8988T (cell line): ENCODE measurements at places on chromosomes 16 and 17.

DNA sequence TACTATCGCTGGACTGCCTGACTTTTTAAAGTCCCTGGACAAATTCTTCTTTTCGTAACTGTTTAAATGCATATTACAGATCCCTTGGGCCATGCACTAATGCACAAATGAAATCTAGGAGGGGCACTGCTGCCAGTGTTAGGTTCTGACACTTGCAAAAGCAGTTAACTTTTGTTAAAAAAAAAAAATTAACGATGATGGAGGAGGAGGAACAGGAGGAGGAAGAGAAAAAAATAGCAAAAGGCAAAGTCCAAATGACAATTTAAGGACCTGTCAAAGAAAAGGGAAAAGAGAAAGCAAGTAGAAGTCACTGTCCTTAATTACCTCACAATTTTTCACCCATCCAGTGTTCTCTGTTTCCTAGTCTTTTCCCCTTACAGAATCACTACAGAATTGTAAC is 97.8 kb upstream of the CORO6 start:
- DNase-seq, result no peak

GRCh38 chr16:84922351-84923120 is 88.8 kb downstream of the ZDHHC7 start:
- no peak for DNase-seq

- no peak for DNase-seq
These were observed 119.0 kb downstream of the SNX29 start for GRCh38 chr16:12095275-12096156.

DNA sequence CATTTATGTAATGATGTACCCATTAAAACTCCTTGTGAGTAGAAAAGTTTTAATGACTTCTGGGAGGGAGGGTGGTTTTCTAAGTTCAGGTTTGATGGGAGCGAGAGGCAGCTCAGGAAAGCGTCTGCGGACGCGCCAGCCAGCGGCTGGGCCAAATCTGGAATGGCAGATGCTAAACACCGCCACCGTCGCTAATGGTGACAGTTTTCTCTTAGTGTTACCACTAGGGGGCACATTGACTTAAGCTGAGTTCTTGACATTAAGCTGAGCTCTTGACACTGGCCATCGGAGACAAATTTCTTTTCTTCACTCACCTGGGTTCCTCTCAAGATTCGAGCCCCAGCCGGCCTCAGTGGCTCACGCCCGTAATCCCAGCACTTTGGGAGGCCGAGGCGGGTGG is 6.7 kb downstream of the TRPV1 start:
- DNase-seq, result no peak

- no peak for DNase-seq
These were observed 56.7 kb upstream of the NOG start for GRCh38 chr17:56536766-56537165.

DNA sequence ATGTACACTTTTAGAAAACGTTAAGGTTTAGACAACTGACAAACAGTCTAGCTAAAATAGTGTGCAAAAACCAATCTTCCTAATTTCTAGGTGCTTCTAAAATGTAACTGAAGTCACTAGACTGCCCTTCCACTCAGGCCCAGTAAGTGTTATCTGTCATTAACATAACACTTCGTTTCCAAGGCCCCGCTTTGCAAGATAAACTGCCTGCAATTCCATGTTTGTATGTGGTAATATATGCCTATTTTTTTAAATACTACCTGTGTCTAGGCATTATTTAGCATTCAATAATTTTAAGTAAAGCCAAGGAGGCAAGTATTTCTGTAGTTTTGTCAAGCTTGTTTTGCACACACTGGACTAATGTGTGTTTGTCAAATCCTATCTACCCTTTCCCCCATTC is 3.2 kb downstream of the USP32 start:
- no peak for DNase-seq

GRCh38 chr17:16272111-16272840 is 55.3 kb downstream of the PIGL start:
- DNase-seq, result no peak

DNA sequence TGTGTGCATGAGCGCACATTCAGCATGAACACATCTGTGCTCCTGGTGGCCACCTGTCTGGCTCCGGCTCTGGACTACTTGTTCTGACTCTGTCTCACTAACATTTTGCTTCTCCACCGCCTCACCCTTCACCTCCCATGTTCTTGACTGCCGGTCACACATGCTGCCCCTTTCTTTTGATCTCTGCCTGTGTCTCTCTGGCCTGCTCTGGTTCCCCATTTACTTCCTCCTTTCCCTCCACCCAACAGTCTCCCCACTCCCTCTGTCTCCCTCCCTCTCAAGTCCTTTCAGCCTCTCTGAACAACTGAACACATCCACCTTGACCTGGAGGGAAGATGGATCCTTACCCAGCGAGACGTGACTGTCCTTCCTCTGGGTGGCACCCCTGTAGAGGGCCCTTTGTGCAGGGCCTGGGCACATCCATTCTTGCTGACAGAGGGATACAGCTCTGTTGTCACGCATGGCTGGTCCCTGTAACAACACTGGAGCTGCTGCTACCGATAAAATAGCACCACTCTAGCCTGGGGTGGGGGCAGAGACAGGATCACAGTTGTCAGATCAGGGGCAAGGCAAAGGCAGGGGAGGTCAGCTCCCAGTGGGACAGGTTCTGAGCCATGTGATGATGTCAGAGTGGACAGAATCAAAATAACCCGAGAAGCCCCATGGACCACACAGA is 11.0 kb downstream of the ZSCAN32 start:
- DNase-seq, result no peak

GRCh38 chr17:6556121-6557039 is at the start of gene PITPNM3:
TSS of gene PITPNM3 (minus strand) at chr17:6556555. CDS start at chr17:6556406, 149 bp downstream.
- DNase-seq, result no peak

- no peak for DNase-seq
These were observed 8.0 kb downstream of the CDR2 start for GRCh38 chr16:22366371-22366770.

- DNase-seq, result no peak
These were observed 1.8 kb upstream of the APOH start for GRCh38 chr17:66230922-66231591.

DNA sequence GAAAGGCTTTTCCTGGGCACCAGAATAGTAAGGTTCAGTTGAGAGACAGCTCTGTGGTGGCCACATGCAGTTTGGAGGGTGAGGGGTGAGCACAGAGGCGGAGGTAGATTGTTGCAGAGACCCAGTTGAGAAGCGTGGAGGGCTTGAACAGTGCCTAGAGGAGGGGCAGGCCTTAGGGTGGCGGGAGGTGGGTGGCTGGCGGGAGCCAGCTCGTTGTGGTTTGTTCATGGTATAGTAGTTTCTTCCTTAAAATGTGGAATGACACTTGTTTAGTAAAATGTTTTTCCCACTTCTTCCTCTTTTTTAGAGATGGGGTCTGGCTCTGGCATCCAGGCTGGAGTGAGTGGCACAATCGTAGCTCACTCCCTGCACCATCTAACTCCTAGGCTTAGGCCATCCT is 14.2 kb downstream of the USP10 start:
- DNase-seq, result no peak

DNA sequence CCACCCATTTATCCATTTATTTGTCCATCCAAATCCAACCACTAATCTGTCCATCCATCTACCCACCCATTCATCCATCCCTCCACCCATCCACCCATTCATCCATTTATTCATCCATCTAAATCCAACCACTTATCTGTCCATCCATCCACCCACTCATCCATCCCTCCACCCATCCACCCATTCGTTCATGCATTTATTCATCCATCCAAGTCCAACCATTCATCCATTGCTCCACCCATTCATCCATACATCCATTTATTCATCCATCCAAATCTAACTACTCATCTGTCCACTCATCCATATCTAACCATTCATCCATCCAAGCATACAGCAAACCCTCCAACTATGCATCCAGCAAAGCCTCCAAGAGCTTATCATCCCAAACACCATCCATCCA is 267.3 kb downstream of the XYLT1 start:
- no peak for DNase-seq

DNA sequence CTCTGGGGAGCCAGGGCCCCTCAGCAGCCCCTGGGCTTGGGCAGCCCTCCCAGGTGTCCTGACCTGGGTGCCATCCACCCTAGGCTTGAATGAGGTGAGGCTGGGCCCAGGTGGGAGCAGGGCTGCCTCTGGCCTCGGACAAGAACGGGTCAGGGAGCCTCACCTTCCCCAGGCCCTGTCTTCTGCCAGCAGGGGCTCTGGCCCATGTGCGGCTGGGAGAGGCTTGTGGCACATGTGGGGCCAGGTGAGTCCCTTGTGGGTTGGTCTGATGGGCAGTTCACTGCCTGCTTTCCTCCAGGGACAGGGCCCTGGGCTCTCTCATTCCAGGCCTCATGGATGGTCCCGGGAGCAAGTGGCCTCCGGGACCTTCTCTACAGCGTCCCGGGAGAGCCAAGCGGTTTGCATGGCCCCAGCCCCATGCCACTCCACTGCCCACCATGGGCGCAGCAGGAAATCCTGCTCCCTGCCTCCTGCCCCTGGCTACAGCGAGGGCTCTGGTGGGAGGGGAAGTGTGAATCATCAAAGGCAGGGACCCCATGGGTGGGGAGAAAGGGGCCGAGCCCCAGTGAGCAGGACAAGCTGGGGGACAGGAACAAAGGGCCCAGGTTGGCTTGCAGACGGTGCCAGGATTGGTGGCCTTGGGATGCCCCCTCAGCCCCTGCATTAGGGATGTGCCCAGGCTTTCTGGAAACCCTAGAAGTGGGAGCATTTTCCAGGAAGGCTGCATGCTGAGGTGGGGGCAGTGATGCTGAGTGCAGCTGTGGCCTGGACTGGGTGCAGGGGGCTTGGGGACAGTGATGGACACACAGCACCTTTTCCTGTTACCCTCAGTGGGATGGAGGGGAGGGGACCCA is 12.2 kb downstream of the VASN start:
- no peak for DNase-seq

- DNase-seq, result no peak
These were observed 32.9 kb downstream of the MAP2K4 start for GRCh38 chr17:12053552-12053951.

- DNase-seq, result no peak
These were observed 6.5 kb downstream of the DLX4 start for GRCh38 chr17:49975531-49975930.
